ENCODE measurements at places on chromosomes 7 and 10. TPM values are rescaled to one million over a fixed set of nuclear protein-coding genes. Genes with fewer than 3 reads are reported as not detected.

Gene PAX4
- total RNA-seq: not detected

Gene TMEM176A
- 43.7 TPM for total RNA-seq

Gene HOXA3
- 3.9 TPM for total RNA-seq

Gene PMS2
- total RNA-seq: 15.2 TPM

Gene CASTOR2
- total RNA-seq: 40.0 TPM

Gene FOXP2
- 29.7 TPM for total RNA-seq

Gene MMP21
- total RNA-seq: not detected

Gene SLC26A5
- total RNA-seq: not detected

Gene IGF2BP3
- 11.8 TPM for total RNA-seq

DNA sequence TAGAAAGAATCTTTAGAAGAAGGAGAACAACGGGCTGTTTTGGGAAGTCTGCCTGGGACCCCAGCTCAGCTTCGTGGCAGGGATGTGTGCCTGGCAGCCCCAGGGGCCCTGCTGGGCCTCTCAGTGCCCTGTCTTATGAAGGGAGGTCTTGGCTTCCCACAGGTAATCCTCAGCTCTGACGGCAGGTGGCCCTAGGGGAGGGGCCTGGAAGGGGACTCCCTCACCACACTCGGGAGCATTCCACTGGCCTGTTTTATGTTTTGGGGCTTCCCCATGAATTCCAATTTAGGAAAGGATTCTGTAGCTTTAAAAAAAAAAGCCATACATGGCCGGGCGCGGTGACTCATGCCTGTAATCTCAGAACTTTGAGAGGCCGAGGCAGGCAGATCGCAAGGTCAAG is 3.0 kb upstream of the DMBT1 start:
- no peak for DNase-seq

GRCh38 chr10:90167174-90168064 is 466.0 kb downstream of the KIF20B start:
- DNase-seq: no peak

DNA sequence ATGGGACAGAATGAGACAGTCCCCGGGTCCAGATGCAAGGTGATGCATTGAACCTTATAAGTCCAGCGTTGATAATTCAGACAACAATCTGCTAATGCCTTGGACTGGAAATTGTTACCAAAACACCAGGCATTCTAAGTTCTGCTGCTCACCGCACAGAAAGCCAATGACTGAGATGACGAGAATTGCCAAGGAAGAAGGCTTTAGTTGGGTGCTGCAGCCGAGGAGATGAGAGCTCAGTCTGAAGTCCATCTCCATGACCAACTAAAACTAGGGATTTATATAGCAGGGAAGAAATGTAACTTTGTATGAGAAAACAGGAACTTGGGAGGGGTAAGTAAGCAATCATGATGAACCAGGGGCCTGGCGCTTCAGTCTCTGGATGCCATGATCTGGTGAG is 68.7 kb downstream of the PRKCQ start:
- no peak for DNase-seq

- DNase-seq: no peak
Measured at GRCh38 chr10:43981232-43981631, 332.6 kb upstream of the ZNF32 start.

GRCh38 chr7:30446266-30446665 is 32.3 kb downstream of the NOD1 start:
- no peak for DNase-seq

- DNase-seq: no peak
Measured at GRCh38 chr7:156896388-156897022, 3.5 kb upstream of the LMBR1 start.

GRCh38 chr10:62233356-62234076 is 35.1 kb downstream of the RTKN2 start:
- no peak for DNase-seq

- DNase-seq: no peak
Measured at GRCh38 chr7:30988351-30989005, 24.7 kb downstream of the GHRHR start.

DNA sequence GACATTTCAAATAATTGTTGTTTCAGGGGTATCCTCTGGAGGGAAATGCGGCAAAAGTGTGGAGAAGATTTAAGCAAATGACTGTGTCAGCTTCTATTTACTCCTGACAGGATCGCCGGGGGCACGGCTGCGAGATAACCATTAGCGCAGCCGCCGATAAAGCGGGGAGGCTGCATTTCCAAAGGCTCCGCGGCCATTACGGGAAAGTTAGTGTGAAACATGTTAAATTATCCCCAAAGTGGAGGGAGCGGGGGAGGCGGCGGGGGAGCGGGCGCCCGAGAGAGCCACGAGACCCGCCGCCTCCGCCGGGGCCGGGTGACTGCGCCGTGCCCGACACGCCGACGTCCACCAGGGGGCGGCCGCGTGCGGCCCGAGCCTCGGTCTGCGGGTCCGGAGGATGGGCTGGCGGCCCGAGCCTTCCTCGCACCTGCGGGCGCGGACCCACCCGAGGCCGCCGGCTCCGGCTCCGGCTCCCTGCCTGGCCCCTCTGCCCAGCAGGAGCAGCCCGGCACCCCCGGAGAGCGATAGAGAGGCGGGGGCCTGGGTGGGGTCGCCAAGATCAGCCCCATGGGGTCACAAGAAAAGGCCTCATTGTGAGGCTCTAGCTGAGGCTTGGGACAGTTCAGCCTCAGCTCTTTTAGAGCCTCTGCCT is 74.4 kb upstream of the PAX2 start:
- no peak for DNase-seq

DNA sequence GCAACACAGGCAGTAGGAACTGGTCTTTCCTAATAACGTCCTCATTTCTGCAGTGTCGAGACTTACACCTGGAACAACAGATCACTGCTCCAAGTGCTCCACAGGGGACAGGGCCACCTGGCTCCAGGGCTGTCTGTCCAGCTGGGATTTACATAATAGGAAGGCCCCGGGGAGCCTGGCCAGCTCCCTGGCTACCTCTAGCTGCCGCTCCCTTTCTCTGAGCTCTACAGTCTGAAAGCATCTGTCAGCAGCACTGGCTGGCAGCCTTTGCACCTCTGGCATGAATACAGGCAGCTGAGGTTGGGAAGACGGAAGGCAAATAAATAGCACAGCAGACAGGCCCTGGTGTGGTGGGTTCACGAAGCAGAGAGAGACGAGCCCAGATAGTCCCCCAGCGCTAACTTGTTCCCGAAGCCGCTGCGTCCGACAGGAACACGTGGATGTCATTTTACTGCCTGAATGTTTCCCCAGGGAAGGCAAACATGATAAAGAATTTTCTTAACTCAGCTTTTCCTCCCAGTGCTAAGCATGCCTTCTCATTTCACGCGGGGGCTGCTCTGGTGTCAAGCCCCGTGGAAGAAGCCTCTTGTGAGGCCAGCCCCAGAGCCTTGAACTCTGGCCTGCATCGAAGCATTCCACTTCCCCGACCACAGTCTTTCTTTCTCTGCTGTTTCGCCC is 105.4 kb downstream of the ITIH5 start:
- DNase-seq: no peak

- DNase-seq: no peak
Measured at GRCh38 chr7:118452128-118452527, 227.6 kb downstream of the ANKRD7 start.

GRCh38 chr7:128933180-128933891 is 4.4 kb upstream of the IRF5 start:
- DNase-seq: no peak

- DNase-seq: no peak
Measured at GRCh38 chr10:115321360-115321759, 228.2 kb downstream of the ATRNL1 start.

- peak; percentile 37 for DNase-seq
Measured at GRCh38 chr10:131727560-131727959, 173.2 kb upstream of the PPP2R2D start.

GRCh38 chr10:12589791-12590190 is 240.4 kb downstream of the CAMK1D start:
- DNase-seq: no peak

DNA sequence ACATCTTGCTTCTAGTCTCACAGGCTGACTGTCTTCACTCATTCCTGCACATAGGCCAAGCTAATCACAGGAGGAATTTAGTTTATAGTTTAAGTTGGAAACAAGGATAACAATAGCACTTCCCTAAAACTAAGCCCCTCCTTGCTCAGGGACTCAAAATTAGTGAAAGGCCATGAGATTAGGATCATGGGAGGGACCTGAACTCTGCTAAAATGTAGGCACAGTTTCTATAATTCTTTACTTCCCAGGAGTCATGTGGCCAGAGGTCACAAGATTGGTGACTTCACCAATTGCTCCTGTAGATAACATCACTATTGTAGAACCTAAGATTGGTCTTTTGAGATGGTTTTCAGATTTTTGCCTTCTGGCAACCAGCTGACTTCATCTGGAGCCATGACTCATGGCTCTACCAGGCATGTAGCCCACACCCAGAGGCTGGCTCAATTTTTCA is 14.8 kb upstream of the UPP1 start:
- DNase-seq: no peak

DNA sequence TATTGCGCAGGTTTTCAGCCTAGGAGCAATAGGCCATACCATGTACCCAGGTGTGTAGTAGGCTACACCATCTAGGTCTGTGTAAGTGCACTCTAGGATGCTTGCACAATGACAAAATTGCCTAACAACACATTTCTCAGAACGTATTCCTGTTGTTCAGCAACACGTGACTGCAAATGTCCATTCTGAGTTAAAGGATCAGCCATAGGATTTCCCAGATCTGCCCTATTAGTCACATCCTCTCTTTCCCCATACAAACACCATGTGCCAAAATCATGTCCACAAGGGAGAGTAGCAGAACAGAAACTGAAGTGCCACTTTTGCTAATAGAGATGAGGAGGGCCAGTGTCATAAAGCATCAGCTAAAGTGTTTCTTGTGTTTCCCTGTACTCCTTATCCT is 42.6 kb upstream of the AMPH start:
- no peak for DNase-seq

GRCh38 chr7:20412032-20412431 is 81.3 kb downstream of the ITGB8 start:
- DNase-seq: no peak

DNA sequence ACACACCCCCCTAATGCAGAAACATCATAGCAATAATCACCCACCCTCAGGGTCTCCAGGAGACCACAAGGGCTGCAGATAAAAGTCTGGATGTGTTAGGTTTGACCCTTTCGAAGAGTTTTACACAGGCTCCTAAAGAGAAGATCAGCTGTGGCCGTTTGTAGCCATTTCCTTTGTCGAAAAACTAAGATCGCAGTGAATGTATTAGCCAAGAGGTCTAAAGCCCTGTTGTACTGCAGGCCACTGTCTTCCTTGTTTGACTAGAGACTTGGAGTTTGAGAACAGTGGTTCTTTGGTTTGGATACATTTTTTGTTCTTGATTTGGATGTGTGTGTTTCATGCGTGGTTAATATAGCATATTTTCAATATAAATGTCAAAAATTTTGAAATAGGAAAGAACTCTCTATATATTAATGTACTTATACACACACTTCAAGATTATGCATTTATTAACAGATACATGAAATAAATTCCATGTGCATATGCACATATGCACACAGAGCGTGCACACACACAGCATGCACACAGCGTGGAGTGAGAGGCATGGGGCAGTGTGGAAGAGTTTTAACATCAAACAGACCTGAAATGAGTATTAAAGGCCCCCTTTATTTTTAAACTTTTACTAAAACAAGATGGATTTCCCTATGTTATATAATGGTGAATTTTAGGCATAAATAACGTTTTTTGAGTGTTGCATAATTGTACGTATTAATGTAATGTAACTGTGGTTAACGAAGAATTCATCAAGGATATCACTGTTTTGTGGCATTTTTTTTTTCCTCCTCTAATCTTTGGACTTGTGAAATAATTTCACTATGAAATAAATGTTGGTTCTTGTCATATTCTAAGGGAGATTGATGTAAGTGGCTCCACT is 2.2 kb downstream of the IKZF1 start:
- DNase-seq: no peak

Data from vagina (tissue), 2 donors.